ENCODE measurements at places on chromosomes 11 and 22.

DNA sequence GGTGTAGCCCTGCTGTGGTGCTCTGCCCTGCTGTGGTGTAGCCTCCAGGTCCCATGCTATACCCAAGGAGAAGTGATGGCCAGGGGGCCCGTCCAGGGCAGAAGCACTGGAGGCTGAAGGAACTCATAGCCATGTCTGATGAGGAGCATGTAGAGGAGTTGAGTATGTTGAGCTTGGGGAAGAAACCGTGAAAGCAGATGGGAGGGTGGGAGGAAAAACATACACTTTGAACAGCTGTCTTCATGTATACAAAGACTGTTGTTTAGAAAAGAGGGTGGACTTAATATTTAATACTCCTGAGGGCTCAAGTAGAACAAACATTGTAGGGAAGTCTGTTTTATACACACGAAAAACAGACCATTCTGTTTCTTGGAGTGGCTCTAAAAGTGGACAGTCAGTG, 26.6 kb upstream of the TTC12 start:
- DNase-seq = no peak

DNA sequence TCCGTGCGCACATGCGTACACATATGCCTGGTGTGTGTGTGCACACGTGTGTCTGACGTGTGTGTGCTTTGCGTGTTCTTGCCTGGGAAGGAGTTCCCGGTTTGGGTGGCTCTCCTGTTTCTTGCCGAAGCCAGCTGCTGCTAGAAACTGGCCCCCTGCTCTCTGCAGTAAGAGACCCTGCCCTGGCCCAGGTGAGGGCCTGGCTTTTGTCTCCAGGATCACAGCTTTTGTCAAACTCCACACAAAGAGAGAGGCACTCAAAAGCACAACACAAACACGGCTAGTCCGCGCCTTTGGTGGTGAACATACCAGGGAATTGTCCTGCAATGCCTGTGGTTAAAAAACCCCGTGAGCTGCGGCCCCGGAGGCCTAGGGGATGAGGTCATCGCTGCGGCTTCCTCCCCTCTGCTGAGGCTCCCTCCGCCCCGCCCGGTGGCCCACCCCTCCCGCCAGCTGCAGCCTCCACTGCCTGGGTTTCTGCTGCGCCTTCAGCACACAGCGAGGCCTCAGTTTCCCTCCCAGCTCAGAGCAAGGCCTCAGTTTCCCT, 88.9 kb downstream of the KCNQ1 start:
- peak; percentile 57 for DNase-seq

DNA sequence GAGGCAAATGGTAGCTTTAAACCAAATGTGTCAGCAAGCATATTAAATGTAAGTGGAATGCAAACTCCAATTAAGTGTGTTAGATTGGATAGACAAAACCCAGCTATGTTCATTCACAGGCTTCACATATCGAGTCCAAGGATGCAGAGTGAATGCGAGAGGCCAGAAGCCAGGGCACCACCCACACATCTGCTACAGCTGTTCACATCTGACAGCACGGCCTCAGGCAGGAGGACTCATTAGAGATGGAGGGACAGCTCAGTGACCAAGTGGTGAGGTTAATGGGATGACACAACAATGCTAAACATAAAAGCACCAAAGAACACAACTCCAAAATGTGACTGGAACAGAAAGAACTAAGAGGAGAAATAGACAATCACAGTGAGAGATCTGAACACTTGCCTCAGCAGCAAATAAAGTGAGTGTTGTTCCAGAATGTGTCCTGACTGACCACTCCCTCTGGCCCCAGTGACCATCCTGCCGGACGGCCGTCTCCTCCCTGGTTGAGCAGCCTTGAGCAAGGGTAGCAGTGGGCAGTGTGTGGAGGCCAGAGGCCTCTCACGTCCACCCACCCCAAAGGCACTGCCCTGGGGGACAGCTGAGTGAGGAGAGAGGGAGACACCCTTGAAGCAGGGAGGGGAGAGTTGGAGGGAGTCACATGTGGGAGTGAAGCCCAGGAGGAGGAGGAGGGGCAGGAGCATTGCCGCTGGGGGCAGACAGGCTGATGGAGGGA, 23.8 kb downstream of the ALG12 start:
- no peak for DNase-seq

- no peak for DNase-seq
These were observed 505 bp downstream of the NUDT22 start for GRCh38 chr11:64226507-64227051.

DNA sequence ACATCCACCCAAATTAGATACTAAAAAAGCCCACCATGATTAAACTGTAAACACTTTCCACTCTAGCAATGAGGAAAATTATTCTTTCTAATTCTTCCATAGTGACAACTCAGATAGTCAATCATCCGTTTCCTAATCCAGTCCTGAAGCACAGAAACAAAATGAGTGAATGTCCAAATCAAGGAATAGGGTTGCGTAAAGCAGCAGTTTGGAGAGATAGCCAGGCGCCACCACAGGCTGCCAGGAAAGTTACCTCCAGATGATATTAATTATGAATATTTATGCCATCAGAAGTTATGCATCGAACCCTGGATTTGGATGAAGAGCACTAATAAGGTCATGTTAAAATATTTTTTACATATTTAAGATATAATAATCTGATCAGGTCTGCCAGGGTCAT, 63.2 kb downstream of the ETS1 start:
- DNase-seq = no peak

GRCh38 chr11:132186699-132187098, 816.3 kb downstream of the NTM start:
- DNase-seq = no peak

GRCh38 chr11:95566211-95566610, 223.4 kb downstream of the FAM76B start:
- DNase-seq = no peak

GRCh38 chr11:128424851-128425285, 162.5 kb downstream of the ETS1 start:
- DNase-seq = no peak
